Activated CD4-positive, alpha-beta T cell treated with anti-CD3 and anti-CD28 coated beads for 48 hours (primary cell): ENCODE measurements at places on chromosomes 5 and 9.

GRCh38 chr5:64518793-64519192 lies 13.0 kb downstream of the RGS7BP start:
- DNase-seq = no peak

- DNase-seq = no peak
Measured at GRCh38 chr5:148794729-148795561, 31.5 kb upstream of the ADRB2 start.

GRCh38 chr5:148969291-148969690 lies 93.6 kb downstream of the SH3TC2 start:
- no peak for DNase-seq

GRCh38 chr5:30768056-30768690 lies 425.3 kb upstream of the CDH6 start:
- no peak for DNase-seq

DNA sequence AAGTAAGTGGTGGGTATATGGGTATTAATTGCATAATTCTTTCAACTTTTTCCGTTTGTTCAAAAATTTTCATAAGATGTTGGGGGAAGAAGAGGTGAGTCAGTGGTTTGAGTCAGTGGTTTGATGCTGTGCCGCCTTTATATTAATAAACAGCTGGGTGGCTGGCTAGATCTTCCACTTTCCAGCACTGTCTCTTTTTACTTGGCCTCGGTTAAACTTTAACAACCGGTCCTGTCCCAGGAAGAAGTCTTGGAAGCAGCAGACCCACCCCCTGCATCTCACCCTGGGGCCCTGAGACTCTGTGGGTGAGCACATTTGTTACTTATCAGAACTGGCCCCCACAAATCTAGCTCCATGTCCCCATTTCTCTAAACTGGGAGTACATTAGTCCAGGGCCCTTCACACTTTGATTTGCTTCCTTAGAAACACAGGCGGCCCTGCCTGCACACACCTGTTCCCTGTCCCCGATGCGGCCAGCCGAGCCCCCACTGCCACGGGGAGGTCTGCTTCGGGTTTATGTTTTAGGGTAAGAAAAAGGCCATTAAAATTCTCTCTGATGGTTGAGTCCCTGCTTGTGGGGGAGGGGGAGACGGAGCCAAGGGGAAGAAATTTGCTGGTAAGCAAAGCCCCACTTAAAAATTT lies 90.7 kb downstream of the PTCH1 start:
- DNase-seq = peak; percentile 13

DNA sequence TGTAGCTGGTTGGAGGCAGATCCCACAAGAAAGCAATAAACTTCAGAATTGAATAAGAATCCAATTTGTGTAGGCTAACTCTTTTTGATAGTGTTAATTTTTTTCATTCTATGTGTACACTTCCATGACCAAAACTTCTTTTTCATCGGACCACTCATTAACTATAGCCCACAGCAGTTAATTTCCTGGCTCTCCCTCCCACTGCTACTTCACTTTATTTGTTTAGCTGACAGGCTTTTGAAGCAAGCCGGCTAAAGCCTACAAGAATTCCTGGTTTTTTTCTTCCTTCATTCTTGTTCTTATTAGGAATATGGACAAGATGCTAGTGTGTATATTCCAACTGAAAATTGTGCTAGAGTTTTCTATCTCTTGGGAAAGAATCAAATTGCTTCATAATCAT lies 329.2 kb upstream of the CCNH start:
- DNase-seq = no peak
